ENCODE measurements at places on chromosomes 3 and 15. TPM values are rescaled to one million over a fixed set of nuclear protein-coding genes. Genes with fewer than 3 reads are reported as not detected.

The PCNP gene
- 177 TPM for total RNA-seq

DNA sequence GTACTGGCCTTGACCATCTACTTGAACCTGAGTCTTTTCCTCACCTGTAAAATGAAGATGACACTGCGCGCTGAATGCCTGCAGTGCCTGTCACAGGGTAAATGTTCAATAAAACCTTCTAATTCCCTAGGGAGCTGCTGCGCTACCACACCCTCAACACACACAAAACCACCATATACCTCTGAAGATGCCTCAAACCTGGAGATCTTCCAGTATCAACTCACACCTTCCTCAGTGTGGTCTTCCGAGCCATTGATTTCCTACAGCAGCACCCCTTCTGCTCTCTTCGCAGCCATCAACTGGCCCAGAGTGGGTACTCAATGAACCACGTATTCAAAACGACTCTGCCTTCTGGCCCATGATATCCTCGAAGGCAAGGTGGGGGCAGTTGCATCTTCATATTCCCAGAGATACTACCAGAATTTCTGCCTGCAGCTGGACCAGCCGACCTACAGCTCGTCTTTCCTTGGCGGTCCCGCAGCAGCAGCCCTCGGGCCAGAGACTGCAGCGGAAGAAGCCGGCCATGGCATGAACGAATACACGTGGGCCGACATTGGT is 695 bp downstream of the RPL32 start:
- no peak for DNase-seq

The CRABP1 gene
- total RNA-seq = not detected

The TM4SF1 gene
- total RNA-seq = 61.0 TPM

DNA sequence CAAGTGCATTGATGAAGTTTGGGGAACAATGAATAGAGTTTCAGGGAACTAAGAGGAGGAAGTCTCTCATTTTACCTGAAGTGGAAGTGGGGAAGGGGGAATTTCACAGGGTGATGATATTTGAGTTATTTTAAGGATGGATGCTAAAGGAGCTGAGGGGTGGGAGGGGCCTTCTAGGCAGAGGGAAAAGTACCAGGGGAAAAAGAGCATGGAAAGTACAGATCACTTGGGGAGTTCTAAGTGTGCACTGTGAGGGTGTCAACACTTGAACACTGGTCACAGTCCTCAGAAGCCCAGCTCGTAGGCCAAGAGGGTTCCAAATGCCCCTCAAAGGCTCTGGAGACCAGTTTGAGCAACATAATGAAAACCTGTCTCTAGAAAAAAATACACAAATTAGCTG is 18.2 kb downstream of the LAMP3 start:
- no peak for DNase-seq

The CD86 gene
- total RNA-seq = 4.4 TPM

All from ovary (tissue), 10 donors.